ENCODE measurements at places on chromosomes 4 and X.

DNA sequence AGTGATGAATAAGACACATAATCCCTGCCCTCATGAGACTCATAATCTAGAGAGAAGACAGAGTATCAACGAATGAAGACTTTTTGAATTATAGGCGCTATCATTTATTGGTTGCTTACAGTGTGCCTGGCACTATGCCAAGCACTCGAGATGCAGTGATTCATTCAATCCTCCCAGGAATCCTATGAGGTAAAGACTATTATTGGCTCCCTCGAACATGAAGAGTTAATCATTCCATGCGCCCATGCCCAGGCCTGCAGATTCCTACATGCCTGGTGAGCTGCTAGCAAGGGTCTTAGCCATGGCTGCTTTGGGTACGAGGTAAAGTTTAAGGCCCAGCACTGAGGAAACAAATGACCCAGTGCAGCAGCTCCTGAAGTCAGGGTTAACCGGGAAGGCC, 47.0 kb downstream of the TEX13B start:
- DNase-seq, result no peak

DNA sequence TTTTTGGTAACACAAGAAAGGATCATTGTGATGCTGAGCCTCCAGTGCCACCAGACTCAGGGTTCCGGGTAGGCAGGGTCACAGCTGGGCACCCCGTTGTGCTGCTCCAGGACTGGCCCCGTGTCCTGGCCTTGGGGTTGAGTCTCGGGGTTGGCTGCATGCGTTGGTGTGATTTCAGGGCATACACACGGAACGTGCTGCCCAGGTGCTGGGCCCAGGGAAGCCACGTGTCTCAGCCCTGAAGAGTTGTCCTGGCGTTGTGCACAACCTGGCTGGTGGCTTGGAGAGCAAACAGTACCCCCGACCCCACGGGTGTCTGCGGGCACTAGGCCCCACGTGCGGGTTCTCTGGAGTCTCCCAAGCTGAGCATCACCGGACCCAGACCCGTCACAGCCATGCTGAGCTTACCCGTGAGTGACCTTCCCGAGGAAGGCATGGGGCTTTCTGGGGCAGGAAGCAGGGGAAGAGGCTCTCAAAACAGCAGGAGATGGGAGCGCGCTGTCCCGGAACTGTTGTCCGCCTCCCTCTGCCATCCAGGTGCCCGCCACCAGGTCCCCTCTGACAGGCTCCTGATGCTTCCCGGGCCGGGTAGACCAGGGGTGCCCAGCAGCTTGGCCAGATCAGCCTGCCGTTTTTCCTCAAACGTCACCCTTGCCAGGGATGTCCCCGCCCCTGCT, 66.1 kb upstream of the ENPP6 start:
- no peak for DNase-seq

GRCh38 chr4:6892190-6892908, 17.3 kb upstream of the TBC1D14 start:
- no peak for DNase-seq

- no peak for DNase-seq
These were observed 258.8 kb upstream of the GNPDA2 start for GRCh38 chr4:44985152-44985551.

GRCh38 chrX:128975745-128976144, 547.5 kb downstream of the SMARCA1 start:
- no peak for DNase-seq

GRCh38 chr4:42655921-42656678, 805 bp downstream of the ATP8A1 start:
- DNase-seq, result peak; percentile 9

Data from activated CD8-positive, alpha-beta memory T cell treated with anti-CD3 and anti-CD28 coated beads for 4 hours (primary cell).